NCI-H82 (cell line): ENCODE measurements at places on chromosomes 7 and 10.

DNA sequence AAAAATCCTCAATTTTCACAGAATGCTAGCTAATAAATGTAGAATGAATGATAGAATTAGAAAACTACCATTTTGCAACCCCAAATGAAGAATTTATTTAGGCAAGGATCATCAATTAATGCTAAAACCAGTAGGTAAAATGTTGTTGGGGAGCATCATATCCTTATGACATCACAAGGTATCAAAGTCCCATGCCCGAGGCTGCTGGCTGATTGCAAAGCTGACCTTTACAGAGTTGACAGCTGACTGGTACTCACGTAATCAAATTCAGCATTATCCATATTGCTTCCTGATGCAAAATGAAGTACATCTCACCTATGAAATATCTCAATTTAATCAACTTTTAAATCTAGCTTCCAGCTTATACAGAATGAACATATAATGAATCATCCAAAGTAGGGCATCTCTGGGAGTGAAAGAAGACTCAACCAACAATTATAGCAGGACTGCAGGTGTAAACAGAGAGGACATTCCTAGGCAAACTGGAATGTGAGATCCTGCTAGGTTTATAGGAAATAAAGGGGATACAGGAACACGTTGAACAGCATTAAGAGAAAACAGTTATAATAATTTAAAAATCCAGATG is 10.2 kb upstream of the BLNK start:
- no peak for DNase-seq

GRCh38 chr10:15704581-15704968 is 15.1 kb downstream of the ITGA8 start:
- DNase-seq: no peak

GRCh38 chr10:124534826-124535601 is 73.4 kb downstream of the LHPP start:
- DNase-seq: no peak

- DNase-seq: no peak
Measured at GRCh38 chr10:69731184-69731583, 70.5 kb upstream of the COL13A1 start.

- DNase-seq: no peak
Measured at GRCh38 chr10:122199070-122199469, 72.0 kb upstream of the BTBD16 start.

GRCh38 chr10:74529205-74529604 is 297.2 kb upstream of the KAT6B start:
- no peak for DNase-seq

DNA sequence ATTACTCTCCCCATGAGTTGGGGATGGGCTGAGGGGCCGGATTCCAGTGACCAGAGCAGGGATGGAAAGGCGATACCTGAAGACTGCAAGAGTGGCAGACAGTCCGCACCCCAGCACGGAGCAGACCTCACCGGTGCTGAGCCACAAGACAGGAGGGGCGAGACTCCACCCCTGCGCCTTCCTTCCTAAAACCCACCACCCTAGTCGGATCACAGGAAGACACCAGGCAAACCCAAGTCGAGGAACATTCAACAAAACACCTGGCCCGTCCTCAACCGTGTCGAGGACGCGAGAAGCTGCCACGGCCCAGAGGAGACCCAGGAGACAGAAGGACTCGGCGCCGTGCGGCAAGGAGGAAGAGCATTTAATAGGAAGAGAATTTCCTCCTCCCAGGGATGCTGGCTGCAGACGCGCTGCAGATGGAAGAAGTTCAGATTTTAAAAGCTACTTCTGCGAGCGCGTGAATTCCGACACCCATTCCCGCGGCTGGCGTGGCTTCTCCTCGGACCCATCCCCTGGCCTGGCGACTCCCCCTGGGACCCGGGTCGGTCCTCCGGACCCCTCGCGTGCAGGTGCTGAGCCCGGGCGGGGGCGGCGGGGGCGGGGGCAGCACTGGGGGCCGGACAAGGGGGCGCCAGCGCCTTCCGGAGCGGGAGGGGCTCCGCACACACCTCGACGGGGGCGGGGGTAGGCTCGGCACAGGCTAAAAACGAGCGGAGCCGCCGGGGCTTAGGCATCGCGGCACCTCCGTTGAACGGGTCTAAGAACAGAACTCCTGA is 563 bp upstream of the UTF1 start:
- DNase-seq: no peak

DNA sequence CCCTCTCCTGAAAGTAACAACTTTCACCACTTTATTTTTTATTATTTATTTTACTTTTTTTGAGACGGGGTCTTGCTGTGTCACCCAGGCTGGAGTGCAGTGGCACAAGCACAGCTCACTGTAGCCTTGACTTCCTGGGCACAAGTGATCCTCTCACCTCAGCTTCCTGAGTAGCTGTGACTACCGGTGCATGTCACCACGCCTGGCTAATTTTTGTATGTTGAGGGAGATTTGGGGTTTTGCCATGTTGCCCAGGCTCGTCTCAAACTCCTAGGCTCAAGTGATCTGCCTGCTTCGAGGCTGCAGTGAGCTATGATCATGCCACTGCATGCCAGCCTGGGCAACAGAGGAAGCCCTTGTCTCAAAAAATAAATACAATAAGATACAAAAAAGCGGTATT is 14.9 kb upstream of the SLIT1 start:
- no peak for DNase-seq

- DNase-seq: no peak
Measured at GRCh38 chr10:114245121-114245791, 6.2 kb downstream of the VWA2 start.

GRCh38 chr7:106905734-106906133 is 40.7 kb downstream of the PIK3CG start:
- DNase-seq: no peak

DNA sequence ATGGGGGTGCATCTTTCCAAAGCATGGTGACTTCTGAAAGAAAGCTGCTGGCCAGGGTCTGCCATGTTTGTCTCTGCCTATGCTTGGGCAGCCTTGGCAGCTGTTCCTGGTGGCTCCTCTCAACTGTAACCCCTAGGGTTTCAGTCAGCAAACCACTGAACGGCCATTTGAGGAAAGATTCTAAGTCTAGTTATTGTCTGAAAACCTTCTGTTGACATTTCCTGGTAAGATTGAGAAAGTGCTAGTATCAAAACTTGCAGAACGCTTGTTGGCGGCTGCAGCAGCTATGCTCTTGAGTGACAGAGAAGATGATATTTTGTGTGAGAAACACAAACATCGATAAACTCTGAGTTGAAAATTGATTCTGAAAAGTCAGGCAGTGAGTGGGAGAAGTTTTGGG is 523.1 kb downstream of the LRMDA start:
- no peak for DNase-seq

- no peak for DNase-seq
Measured at GRCh38 chr7:51802718-51803117, 486.1 kb upstream of the COBL start.

- peak; percentile 87 for DNase-seq
Measured at GRCh38 chr10:78510566-78511323, 477.1 kb downstream of the RPS24 start.

DNA sequence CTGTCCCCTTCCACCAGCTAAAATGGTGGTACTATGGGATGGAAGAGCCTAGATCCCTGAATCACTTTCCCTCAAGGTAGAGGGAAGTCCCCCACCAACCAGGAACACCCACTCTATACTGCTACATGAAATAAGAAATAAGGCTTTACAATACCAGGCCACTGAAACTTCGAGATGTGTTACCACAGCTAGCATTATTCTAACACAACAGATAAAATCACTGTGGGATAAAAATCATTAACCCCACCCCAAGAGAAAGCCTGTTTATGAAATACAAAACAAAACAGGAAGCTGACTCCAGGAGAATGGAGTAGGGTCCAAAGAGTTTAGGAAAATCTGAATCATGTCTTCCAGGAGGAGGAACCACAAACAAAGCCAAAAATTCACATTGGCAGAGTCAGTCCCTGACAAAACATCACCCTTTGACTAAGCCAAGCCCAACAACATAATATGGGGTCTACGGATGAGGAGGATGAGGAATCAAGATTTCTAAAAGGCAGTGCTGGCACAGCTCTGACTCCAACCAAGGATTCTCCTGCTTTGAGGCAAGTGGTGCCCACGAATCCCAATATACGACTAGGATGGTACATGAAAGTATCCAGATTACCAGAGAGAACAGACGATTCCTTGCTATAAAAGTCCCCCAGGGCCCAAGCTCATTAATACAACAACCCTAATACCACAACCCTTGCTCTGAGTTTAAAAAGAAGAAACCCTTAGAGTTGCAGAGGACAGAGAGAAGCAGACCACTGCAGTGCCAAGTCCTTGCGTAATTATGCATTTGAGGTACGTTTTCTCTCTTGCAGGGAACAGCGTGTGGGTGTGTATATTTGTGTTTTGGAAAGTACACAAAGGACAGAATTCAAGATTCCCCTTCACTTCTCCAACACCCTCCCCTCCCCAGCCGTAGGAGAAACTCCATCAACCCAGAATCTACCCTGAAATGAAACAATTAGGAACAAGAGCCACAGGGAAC is 23.7 kb downstream of the XPNPEP1 start:
- DNase-seq: no peak
